Smooth muscle cell of the brain vasculature (primary cell): ENCODE measurements at places on chromosomes 4 and X.

DNA sequence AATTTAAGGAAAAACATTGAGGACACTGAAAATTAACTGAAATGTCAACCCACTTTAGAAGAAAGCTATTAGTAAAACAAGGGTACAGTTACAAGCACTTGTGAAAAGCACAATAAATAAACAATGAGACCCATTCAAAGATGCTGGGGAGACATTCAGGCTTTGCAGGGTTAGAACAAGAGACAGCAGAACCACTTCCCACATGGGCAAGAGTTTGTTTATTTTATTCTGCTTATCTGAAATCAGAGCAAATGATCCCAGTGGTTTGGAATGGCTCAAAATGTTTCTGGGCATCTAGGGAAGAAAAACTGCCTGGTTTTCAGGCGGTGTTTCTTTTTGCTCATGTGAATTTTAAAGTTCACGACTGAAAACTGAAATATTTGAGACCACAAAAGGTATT lies 42.4 kb downstream of the PPP3CA start:
- peak; percentile 35 for DNase-seq

GRCh38 chr4:164621886-164622521 lies 131.9 kb upstream of the SMIM31 start:
- no peak for DNase-seq

DNA sequence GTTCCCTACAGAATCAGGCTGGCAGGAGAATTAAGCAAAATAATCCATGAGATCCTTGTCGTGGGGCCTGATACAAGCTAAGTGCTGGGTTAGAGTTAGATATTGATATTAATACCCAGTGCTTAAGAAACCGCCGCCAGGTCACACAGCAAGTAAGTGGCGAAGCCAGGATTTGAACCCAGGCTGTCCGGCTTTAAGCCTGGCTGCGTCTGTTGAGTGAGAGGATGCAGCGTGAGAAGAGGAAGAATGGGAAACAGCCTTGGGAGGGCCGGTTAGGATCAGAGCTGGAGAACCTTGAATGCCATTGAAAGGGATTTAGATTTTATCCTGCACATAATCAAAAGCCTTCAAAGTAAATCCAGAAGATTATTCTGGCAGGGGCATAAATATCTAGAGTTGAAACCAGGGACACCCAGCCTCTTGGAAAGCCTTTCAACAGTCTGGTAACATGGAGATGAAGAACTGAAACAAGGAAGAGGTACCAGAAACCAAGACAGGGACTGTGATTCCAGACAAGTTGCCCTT lies 64.8 kb upstream of the HELT start:
- no peak for DNase-seq

DNA sequence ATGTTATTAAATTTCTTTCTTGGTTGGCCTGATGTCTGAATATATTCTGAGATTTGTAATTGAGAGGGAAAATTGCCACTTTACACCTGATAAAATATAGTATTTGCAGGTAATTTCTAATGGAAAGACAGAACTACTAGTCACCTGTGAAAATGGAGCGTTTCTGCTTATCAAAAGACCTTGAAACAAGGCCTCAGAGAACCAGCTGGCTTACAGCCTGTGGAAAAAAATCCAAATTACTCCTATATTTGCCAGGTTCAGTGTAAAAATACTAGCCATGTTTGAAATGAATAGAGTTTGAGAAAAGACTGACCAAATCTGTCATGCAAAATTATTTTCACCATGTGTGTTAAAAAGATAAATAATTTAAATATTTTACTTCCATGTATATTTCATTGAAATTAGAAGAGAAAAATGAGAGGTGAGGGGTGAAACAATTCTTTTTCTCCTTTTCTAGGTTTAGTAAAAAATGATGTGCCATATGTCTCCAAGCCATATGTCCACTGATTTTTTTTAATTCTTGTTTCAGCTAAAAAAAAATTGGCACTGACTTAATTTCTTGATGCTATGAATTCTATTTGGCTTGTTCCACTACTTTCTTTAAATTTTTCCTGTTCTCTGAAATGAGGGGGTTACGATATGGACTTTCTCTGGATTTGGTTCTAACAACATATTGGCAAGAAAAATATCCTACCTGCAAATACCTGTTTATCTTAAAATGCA lies 464.9 kb downstream of the GRXCR1 start:
- DNase-seq, result no peak

- no peak for DNase-seq
Observed at GRCh38 chr4:151092488-151092887, 6.9 kb upstream of the RPS3A start.

GRCh38 chr4:9894644-9895332 lies 113.4 kb downstream of the DRD5 start:
- no peak for DNase-seq

DNA sequence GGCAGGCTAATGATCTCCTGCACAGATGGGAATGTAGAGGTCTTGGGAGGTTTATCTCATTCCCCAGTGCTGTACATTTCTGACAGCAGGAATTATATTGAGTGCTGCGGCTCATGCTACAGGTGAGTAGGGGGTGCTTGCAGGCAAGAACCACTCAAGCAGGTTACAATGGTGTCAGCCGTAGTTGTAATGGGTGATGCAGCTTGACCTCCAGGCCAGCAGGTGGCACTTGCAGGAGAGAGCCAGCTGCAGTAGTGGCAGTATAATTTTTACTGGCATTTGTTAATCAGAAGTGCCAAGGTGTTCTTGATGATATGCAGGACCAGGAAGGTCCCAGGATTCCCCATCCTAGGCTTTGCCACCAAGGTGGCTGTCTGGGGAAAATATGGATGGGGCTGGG lies 759.6 kb upstream of the NDST4 start:
- DNase-seq, result no peak

DNA sequence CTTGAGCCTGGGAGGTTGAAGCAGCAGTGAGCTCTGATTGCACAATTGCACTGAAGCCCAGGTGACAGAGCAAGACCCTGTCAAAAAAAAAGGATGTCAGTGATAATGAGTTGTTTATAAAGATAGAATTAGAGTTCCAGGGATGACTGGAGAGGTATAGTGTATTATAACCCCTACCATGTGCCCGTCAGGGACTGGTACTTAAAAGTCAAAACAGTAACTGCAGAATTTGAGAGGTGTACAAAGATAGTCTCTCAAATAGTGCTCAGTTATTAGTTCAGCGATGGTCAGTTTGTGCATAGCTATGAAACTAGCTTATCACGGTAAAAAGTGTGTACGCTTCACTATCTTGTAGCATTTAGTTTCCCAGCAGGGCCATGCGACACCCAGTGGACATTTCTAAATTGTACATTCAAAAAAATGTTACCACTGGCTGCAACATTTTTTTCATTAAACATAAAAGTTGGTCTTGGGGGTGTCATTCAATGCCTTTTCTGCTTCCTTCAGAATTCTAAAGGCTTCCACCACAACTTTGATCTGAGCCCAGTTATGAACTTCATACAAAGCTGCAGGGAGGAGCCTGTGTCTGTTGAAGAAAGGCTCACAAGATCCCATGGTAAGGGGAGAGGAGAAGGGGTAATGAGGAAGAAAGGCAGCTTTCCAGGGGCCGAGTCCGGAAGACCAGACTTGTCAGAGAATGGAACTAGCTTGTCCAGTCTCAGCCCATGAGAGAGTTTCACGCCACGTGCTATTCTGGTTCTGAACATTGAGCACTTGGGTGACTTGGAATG lies 9.2 kb upstream of the GYG2 start:
- no peak for DNase-seq

DNA sequence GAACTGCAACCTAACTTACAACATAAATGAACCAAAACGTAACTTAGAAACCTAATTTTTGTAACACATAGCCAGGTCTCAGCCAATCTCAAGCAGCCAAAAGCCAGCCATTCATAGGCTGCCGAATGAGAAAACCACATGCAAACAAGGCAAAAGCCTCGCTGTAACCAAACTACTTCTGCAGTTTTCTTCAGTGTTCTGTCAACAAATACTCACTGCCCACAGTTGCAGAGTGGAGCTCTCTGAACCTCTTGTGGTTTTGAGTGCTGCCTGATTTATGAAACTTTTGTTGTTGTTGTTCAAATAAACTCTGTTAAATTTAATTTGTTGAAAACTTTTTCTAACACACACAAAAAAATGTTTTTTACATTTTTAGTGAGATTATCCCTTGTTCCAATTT lies 251.2 kb downstream of the PAPSS1 start:
- no peak for DNase-seq

DNA sequence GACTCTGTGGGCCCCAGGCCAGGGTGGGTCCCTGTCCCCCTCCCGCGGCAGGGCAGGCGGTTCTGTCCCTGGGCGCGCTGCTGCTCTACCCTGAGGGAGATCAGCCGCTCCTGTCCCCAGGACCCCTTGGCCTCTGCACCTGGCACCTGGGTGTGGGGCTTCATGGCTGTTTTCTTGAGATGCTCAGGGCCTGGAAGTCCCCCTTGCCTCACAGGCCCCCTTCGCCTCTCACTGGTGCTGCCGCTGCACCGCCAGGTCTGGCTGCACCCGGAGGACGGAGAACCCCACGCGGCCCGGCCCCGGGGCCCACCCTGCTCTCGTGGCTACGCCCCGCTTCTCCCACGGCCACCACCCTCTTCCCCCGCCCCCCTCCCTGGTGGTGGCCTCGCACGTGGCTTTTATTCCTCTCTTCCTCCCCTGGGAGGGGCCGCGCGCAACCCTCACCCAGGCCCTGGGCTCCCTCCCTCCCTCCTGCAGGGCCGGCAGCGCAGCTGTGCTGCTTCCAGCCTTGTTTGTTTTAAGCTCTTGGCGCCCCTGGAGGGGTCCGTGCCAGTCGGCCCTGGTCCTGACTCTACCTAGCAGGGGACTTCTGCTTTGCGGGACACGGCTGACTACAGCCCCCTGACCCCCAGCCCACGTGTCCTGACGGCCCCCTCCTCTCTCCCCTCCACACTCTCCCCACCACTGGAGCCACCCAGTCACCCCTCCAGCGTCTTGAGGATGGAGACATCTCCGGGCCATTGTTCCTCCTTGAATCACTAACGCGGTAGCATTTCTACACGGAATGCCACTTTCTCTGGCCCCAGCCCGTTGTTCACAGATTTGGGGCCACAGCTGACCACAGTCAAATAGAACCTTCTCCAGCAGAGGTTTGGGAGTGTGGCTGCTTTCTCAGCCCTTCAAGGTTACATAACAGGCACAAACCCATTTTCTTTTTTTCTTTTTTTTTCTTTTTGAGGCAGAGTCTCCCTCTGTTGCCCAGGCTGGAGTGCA lies 20.6 kb upstream of the CLDN24 start:
- DNase-seq, result no peak

- no peak for DNase-seq
Observed at GRCh38 chr4:187317799-187318198, 594.1 kb upstream of the FAT1 start.

- DNase-seq, result no peak
Observed at GRCh38 chr4:168019019-168019651, 73.2 kb upstream of the ANXA10 start.

DNA sequence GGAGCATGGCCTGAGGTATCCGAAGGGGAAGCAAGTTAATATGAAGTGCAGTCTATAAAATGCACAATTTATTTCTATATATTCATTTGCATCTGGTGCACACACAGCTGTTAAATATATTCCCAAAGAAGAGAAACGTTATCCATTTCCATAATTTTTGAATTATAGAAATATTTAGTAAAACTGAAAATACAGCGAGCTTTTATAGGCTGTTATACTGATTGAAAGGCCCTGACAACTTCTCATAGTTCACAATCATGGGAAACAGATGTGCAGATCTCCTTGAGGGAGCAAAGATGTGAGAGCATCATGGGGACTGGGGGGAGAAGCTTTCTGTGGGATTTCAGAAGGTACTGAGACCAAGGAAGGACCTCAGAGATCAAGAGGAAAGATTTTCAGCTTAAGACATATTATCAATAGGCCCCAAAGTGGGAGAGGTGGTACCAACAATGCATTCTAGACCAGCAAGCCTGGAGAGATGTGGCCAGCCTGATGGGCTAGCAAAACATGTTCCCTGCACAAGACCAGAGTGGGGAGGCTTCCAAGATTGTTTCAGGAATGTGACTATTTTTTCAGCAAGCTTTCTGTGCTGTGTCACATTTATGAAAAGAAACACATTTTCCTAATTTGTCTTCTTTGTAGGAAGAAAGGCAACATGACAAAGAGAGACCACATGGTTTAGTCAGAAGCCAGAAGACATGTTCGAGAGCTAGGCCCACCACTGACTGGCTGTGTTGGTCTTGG lies 256.0 kb upstream of the SFRP2 start:
- DNase-seq, result no peak

DNA sequence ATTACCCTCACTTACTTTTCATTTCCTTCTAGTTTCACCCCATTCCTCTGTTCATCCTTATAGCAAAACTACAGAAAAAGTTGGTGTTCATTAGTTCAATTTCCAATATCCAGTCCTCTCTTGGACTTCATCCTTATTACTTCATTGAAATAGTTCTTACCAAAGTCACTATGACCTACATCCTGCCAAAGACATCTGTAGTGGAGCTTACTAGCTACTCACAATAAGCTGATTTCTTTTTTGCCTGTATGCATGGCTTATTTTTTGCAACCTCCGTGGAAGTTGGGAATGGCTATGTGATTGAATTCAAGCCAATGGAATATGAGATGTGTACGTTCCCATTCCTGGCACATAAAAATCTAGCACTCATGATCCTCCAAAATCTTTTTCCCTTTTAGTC lies 4.6 kb upstream of the CDKL2 start:
- DNase-seq, result no peak

DNA sequence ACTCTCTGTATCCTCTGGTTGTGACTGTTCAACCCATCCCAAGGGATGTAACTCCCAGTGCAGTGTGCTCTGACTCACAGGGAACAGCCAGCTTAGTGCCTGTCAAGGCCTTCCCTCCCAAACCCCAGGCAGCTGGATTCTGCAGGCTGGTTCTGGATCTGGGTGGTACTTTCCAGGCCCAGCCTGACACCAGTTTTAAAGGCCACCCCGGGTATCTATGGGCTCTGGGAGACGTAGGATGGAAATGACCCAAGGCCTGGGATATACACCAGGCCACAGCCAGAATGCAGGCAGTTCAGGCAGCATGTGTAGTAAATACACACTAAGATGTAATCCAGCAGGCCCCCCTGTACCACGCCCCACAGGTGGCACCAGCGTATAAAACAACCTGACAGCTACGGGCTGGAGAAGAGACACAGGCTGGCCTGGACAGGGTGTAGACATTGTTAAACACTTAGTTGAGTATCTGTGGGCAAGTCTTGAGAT lies 64.2 kb downstream of the SPINK2 start:
- DNase-seq, result no peak

GRCh38 chr4:24527371-24527770 lies 57.0 kb downstream of the DHX15 start:
- no peak for DNase-seq

- no peak for DNase-seq
Observed at GRCh38 chrX:2548711-2549423, 48.1 kb upstream of the DHRSX start.

DNA sequence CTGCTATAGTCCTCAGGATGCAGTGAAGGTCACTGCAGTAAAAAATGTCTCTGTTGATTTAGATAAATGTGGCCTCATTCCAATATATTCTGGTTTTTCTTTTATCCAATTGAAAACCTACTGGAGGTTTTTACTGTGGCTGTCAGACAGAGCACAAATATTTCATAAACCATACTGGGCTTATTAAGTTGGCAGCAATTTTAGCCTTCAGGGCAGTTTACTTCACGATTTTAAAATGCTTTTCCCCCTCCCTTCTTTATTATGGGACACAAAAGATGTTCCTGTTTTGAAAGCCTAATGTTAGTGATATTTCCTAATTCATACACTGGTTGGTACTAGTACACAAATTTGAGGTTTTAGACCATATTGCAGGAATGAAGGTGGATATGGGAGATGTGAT lies 939.4 kb downstream of the C4orf33 start:
- DNase-seq, result no peak

- DNase-seq, result no peak
Observed at GRCh38 chr4:30717208-30718020, 2.8 kb upstream of the PCDH7 start.

- no peak for DNase-seq
Observed at GRCh38 chrX:10280071-10280470, 123.3 kb downstream of the CLCN4 start.

GRCh38 chrX:90040807-90041206 lies 119.1 kb downstream of the TGIF2LX start:
- DNase-seq, result no peak
